CD4-positive, alpha-beta T cell (primary cell): ENCODE measurements at places on chromosomes 6 and 20.

- no peak for DNase-seq
Observed at GRCh38 chr20:36997121-36997520, 45.6 kb upstream of the SAMHD1 start.

DNA sequence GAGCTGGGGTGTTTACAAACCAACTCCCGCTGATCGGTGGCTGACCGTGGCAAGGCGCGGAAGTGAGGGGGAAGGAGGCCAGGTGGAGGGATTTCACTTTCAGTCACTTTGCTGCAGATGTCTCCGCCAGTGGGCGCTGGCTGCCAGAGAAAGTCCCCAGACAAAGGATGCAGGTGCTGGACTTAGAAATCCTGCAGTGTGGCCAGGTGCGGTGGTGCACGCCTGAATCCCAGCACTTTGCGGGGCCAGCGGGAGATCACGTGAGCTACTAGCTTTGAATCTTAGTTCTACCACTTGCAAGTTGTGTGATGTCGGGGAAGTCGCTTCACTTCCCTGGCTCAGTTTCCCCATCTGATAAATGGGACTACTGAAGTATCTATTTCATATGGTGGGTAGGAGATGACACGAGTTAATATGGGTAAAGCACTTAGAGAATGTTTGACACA lies 180.4 kb downstream of the ZNF217 start:
- peak; percentile 70 for DNase-seq

DNA sequence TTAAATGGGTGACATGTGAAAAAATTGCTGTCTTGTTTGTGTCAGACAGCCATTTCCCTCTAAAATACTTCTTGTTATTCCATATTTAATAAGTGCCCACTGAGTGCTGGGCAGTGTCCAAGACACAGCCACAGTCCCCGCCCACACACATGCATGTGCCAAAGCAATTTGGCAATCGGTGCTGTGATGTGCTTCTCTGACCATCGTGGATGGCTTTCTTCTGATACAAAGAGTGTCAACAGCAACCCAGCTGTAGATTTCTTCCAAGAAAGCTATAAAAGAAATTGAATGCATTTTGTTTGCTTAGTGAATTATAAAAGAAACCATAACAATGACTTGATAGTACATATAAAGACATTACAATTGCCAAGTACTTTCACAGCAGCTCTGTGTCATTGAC lies 140.5 kb upstream of the ATXN1 start:
- no peak for DNase-seq

- DNase-seq = no peak
Observed at GRCh38 chr6:118953391-118953790, 18.4 kb upstream of the MCM9 start.

GRCh38 chr6:22828179-22829062 lies 259.1 kb downstream of the HDGFL1 start:
- DNase-seq = no peak

DNA sequence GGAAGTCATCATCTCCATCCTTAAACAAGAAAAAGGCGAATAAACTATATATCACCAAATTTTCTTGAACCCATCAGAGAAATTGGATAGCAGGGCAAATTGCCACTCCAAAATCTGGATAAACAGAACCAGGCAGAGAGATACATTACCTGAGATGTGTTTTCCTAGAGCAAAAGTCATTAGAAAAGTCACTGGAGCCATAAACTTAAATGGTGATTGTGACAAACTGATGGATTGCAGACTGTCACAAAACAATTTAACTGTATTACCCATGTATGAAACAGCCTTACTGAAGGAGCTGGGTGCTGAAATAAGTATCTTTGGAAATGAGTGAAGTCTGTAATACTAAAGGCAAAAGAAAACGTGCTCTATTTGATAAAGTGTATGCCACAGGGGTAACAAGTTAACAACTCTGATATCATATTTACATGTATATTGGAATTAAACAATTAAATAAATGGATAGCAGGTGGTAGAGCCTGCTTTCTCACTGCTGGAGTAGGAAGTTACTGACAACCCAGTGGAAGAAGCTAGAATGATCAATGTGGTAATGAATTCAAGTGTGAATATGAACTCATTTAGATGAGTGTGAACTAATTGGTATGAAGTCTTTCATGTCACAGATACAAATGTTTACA lies 186.9 kb downstream of the LMBRD1 start:
- no peak for DNase-seq

DNA sequence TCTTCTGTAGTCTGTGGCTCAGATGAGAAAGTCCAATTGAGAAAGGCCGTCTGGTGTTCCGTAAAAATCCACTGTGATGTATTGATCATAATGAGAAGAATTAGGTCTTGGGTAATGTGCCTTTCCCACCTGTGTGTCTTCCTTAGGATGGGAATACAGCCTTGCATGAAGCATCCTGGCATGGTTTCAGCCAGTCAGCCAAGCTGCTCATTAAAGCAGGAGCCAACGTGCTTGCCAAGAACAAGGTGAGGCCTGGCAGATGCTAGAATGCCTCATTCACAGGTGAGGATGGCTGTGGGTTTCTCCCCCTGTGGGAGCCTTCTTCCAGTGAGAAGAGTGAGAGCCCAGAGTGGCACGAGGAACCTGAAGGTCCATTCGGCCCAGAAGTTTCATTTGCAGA lies 32.7 kb downstream of the LYRM2 start:
- no peak for DNase-seq

DNA sequence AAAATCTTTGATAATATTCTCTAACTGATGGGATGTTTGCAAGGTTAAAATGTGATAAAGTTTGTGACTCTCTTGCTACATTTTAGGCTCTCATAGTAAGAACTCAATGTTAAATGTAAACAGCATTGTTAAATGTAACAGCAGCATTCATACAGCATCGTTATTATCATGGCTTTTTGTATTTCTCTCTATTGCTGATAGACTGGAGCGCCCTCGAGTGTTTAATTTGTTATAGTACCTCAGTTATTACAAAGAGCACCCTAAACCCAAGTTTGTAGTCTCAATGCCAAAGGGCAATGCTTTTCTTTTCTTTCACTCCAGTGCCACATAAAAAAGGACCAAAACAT lies 14.9 kb upstream of the TTPAL start:
- no peak for DNase-seq

- no peak for DNase-seq
Observed at GRCh38 chr20:20368418-20369249, 730 bp downstream of the INSM1 start.

- no peak for DNase-seq
Observed at GRCh38 chr20:38640521-38640920, 38.9 kb downstream of the ARHGAP40 start.

DNA sequence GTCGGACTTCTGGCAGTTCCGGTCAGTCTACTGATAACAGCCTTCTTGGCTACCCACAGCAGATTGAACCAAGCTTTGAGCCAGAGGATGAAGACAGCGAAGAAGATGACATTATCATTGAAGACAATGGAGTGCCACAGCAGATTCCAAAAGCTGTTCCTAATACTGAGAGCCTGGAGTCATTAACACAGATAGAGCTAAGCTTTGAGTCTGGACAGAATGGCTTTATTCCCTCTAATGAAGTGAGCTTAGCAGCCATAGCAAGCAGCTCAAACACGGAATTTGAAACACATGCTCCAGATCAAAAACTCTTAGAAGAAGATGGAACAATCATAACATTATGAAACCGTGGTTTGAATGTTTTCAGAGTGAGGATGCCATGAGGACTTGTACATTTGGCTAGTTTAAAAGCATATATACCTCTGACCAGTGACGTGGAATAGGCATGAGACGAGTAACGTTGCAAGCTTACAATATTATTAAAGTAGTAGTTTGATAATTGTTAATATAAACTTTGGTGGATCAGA lies 18.8 kb downstream of the PARD6B start:
- no peak for DNase-seq

DNA sequence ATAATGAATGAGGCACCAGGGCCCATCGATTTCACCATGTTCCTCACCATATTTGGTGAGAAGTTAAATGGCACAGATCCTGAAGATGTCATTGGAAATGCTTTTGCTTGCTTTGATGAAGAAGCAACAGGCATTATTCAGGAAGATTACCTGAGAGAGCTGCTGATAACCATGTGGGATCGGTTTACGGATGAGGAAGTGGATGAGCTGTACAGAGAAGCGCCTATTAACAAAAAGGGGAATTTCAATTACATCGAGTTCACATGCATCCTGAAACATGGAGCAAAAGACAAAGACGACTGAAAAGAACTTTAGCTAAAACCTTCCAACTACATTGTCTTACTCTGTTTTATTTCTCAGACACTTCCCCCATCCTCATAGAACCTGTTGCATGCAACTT lies 21.6 kb upstream of the ZBTB22 start:
- no peak for DNase-seq

GRCh38 chr20:10449270-10449669 lies 14.2 kb downstream of the SLX4IP start:
- DNase-seq = no peak

GRCh38 chr20:60558486-60558885 lies 600.3 kb downstream of the CDH26 start:
- DNase-seq = no peak

DNA sequence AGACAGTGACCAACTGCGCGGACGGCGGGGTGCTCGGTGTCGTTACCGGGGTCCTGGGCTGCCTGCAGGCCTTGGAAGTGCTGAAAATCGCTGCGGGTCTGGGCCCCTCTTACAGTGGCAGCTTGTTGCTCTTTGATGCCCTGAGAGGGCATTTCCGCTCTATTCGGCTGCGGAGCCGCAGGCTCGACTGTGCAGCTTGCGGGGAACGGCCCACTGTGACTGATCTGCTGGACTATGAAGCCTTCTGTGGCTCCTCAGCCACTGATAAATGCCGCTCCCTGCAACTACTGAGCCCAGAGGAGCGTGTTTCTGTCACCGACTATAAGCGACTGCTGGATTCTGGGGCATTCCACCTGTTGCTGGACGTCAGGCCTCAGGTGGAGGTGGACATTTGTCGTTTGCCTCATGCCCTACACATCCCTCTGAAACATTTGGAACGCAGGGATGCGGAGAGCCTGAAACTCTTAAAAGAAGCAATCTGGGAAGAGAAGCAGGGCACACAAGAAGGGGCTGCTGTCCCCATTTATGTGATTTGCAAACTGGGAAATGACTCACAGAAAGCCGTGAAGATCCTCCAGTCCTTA lies 1.0 kb downstream of the MOCS3 start:
- no peak for DNase-seq

- no peak for DNase-seq
Observed at GRCh38 chr6:152482289-152482688, 154.9 kb downstream of the SYNE1 start.

- DNase-seq = no peak
Observed at GRCh38 chr20:19889011-19889953, 127.9 kb upstream of the NAA20 start.

DNA sequence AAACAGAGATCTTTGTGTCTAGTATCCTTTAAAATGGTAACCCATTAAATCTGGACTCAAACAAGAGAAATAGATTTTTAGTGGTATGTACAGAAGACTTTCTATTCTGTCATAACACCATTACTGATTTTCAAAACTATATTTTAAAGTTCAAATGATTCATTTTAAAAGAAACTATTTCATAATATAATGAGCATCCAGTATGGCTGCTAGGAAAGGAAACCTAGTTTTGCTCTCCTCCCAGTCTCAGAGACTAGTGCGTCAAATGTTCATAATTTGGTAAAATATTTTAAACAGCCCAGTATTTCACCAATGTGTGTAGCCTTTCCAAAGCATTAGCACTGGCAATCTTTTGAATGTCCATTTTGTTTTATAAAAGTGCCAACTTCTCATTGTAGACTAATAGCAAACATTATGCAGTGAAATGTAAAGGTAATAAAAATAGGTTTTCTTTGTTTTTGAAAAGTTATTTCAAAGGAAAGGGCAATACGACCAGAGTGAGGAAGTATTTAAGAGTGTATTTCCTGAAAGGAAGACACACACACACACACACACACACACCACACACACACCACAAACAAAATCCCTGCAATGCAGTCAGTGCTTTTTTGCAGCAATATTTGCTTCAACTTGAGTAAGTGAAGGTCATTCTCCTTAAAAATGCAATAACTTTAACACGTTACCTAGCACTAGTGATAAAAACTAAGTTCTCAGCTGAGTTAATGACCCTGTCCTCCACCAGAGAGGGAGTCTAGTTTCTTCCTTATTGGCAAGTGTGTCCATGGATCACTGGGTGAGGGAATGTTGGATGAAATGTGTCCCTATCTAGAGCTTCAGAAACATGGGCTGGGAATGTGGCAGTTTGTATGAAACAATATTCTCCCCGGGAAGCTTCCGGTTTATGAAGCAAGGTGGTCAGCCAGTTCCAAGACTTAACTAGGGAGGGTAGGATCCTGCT lies 4.6 kb downstream of the PPP1R3G start:
- DNase-seq = no peak

DNA sequence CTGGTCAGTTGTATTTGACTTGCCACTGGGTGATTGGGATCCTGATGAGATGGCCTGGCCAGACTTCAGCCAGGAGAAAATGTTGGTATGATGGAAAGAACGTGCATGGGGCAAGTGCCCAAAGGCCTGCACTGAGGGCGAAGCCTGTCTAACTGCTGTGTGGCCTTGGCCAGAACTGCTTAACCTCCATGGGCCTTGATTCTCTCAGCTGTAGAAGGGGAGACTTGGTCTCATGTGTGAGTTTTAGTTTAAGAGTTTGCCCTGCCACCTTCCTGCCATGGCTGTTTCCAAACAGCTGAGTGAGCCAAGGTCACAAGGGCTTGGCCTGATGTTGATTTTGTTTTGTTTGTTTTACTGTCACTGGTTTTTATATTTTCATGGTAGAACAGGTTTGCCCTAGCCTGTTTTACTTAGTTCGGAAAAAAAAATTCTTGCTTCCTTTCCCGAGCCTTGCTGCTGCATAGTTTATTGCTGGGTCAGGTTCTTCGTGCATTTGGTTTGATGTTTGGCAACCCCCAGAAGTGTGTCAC lies 35.3 kb downstream of the DSTN start:
- DNase-seq = no peak

- DNase-seq = no peak
Observed at GRCh38 chr6:25971187-25971821, 8.7 kb downstream of the TRIM38 start.

DNA sequence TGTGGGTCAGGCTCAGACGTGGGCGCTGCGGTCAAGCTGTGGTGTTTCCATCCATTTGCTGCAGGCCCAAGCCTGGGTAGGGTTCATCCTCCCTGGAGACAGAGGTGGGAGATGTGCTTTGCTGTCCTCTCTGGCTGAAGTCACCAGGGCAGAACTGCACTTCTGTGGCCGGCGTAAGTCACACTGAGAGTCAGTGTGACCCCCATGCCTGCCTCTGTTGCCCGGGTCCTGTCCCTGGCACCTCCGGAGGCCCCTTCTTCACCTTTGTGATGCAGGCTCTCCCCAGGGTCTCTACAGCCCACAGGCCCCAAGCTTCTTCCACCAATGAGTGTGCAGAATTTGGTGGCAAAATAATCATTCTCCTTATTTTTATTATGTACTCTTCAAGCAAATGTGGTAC lies 53.8 kb upstream of the DACT2 start:
- no peak for DNase-seq
